ENCODE measurements at places on chromosomes 11 and 22. TPM values are rescaled to one million over a fixed set of nuclear protein-coding genes. Genes with fewer than 3 reads are reported as not detected.
A peak's percentile ranks its signal among the peaks of the same experiment; 100 is the strongest.

Gene VPREB3
- not detected for total RNA-seq

Gene CARD16
- 7.9 TPM for total RNA-seq

Gene MRGPRX4
- total RNA-seq, result under 0.01 TPM

Gene FGF3
- not detected for total RNA-seq

Gene PNPLA5
- 0.18 TPM for total RNA-seq

Gene LAYN
- total RNA-seq, result 92.5 TPM

Gene RAB36
- total RNA-seq, result 2.5 TPM

Gene MGAT3
- total RNA-seq, result 0.28 TPM

Gene MN1
- total RNA-seq, result 0.28 TPM

Gene DBX1
- not detected for total RNA-seq

Gene HOATZ
- not detected for total RNA-seq

Gene BTG4
- not detected for total RNA-seq

Gene ZNF280B
- 1.9 TPM for total RNA-seq

- peak overlapping the region; percentile 46 for H3K27ac ChIP-seq
- H3K4me3 ChIP-seq, result no peak overlapping the region
- H3K4me1 ChIP-seq, result peaks cover 24% of the 10 kb centered on the region
Observed at GRCh38 chr22:44309137-44309536, 3.6 kb downstream of the SHISAL1 start.

GRCh38 chr22:19717691-19718455 is 3.6 kb downstream of the SEPTIN5 start:
- H3K4me3 ChIP-seq, result peak overlapping the region; percentile 71
- peak; percentile 52 for DNase-seq
- H3K36me3 ChIP-seq, result peaks cover 14% of the 10 kb centered on the region
- H3K27me3 ChIP-seq, result peaks cover 16% of the 10 kb centered on the region
- peak overlapping the region; percentile 19 for H3K27ac ChIP-seq

GRCh38 chr22:44026066-44026629 is 2.0 kb downstream of the PARVB start:
- H3K27me3 ChIP-seq, result no peaks in the 10 kb centered on the region
- peaks cover 15% of the 10 kb centered on the region for H3K4me1 ChIP-seq
- H3K36me3 ChIP-seq, result no peaks in the 10 kb centered on the region
- no peak overlapping the region for H3K4me3 ChIP-seq
- DNase-seq, result no peak

- peaks cover 20% of the 10 kb centered on the region for H3K36me3 ChIP-seq
- no peaks in the 10 kb centered on the region for H3K27me3 ChIP-seq
- peaks cover 53% of the 10 kb centered on the region for H3K4me1 ChIP-seq
- no peak for DNase-seq
- no peak overlapping the region for H3K4me3 ChIP-seq
Observed at GRCh38 chr11:46290011-46290410, 12.5 kb downstream of the CREB3L1 start.

- no peak overlapping the region for H3K4me3 ChIP-seq
- H3K27ac ChIP-seq, result no peak overlapping the region
- no peaks in the 10 kb centered on the region for H3K27me3 ChIP-seq
- peaks cover 20% of the 10 kb centered on the region for H3K4me1 ChIP-seq
Observed at GRCh38 chr22:33871935-33872334, 48.3 kb downstream of the LARGE1 start.

DNA sequence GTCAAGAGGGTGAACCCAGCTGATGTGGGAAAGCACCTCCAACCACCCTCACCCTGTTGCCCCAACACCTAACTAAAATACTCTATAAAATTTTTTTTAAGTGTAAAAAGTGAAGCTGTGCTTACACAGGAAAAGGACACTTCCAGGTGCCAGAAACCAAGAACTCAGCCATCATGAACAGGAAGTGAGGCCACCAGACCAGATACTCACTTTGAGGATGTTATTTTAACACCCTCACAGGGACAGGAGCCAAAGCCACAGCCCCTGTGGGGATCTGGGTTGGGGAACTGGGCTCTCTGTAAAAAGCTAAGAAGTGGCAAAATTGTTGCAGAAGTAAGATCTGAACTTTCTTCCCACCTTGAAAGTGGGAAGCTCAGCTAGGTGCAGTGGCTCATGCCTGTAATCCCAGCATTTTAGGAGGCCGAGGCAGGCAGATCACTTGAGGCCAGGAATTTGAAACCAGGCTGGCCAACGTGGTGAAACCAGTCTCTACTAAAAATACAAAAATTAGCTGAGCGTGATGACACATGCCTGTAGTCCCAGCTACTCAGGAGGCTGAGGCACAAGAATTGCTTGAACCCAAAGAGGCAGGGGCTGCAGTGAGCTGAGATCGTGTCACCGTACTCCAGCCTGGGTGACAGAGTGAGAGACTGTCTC is 3.8 kb downstream of the RSPH14 start:
- H3K4me1 ChIP-seq, result 0 out of 2 replicates have a peak, but pooled peaks cover 4% of the 10 kb centered on the region
- no peaks in the 10 kb centered on the region for H3K36me3 ChIP-seq
- DNase-seq, result no peak
- H3K27me3 ChIP-seq, result peaks cover 6% of the 10 kb centered on the region
- H3K27ac ChIP-seq, result no peak overlapping the region

GRCh38 chr11:77141475-77141874 is 13.4 kb downstream of the MYO7A start:
- no peaks in the 10 kb centered on the region for H3K4me1 ChIP-seq
- H3K36me3 ChIP-seq, result no peaks in the 10 kb centered on the region
- H3K27me3 ChIP-seq, result peaks cover 22% of the 10 kb centered on the region
- H3K27ac ChIP-seq, result no peak overlapping the region

DNA sequence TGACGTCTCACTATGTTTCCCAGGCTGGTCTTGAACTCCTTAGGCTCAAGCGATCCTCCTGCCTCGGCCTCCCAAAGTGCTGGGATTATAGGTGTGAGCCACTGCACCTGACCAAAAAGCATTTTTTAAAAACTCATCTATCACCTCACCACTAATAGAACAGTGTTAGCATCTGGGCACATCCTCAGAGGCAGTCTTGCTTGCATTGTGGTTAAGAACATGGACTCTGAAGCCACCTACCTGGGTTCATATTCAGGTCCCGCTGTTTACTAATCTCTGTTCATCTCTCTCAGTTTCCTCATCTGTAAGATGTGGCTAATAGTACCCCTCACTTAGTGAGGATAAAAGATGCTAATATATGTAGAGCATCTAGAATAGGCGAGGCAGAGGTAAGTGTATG is 90.6 kb downstream of the PACS1 start:
- H3K27me3 ChIP-seq, result no peaks in the 10 kb centered on the region
- no peak overlapping the region for H3K27ac ChIP-seq
- H3K4me1 ChIP-seq, result no peaks in the 10 kb centered on the region
- no peak for DNase-seq
- no peaks in the 10 kb centered on the region for H3K36me3 ChIP-seq

GRCh38 chr11:129620237-129621104 is 195.2 kb upstream of the TMEM45B start:
- no peak for DNase-seq
- H3K4me3 ChIP-seq, result no peak overlapping the region
- H3K27me3 ChIP-seq, result peaks cover 31% of the 10 kb centered on the region
- no peaks in the 10 kb centered on the region for H3K4me1 ChIP-seq
- H3K36me3 ChIP-seq, result no peaks in the 10 kb centered on the region
- no peak overlapping the region for H3K27ac ChIP-seq

DNA sequence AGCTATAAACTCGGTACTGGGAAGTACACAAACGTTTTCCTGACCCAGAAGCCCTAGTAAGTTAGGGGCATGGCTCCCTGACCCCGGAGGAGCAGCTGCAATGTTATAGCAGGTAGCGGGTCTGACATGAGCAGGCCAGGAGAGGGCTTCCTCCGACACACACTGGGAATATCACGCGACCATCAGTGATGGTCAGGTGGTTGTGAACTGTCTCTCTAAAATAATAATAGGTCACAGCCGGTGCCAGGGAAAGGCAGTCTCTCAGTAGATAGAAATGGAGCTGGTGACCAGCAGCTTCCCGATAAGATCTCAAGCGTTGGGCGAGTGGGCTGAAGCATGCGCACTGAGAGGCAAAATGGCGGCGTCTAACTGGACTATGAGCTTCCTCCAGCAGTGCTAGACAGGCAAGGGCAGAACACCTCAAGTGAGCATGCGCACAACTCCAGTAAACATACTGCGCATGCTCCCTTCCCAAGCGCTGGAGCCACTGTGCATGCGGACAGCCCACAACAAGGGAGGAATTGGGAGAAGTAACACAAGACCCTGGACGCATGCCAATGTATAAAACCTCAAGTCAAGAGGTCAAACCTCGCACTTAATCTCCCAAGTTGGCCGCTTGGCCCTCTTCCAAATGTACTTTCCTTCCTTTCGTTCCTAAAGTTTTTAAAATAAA is 22.3 kb upstream of the TESMIN start:
- H3K27ac ChIP-seq, result no peak overlapping the region
- H3K36me3 ChIP-seq, result peaks cover 68% of the 10 kb centered on the region
- H3K4me3 ChIP-seq, result no peak overlapping the region
- H3K27me3 ChIP-seq, result no peaks in the 10 kb centered on the region

- no peak overlapping the region for H3K4me3 ChIP-seq
- DNase-seq, result no peak
- no peaks in the 10 kb centered on the region for H3K36me3 ChIP-seq
Observed at GRCh38 chr11:134374891-134375550, 37.0 kb downstream of the B3GAT1 start.

DNA sequence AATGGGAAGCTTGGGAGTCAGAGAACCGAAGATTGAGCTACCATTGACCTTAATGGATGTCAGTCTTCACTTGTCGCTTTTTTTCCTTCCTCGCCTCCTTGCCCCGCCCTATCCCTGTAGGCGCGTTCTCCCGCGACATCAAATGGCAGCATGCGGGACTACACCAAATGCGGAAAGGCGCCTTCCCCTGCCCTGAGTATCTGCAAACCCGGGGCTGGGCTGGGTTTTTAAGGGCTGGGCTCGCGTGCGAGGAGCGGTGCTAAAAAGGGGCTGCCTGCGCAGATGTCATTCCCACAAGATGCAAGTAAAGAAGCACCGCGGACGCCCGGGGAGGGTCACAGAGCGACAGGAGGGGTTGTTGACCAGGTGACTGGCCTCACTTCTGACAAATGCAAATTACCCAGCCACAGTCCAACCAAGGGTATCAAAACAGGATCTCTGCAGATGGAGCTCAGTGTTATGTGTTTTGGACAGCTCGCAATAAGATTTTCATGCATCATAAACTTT is 4.7 kb upstream of the FAM111B start:
- H3K36me3 ChIP-seq, result no peaks in the 10 kb centered on the region
- H3K27me3 ChIP-seq, result peaks cover 2% of the 10 kb centered on the region
- H3K4me3 ChIP-seq, result peak overlapping the region; percentile 32
- H3K27ac ChIP-seq, result no peak overlapping the region

DNA sequence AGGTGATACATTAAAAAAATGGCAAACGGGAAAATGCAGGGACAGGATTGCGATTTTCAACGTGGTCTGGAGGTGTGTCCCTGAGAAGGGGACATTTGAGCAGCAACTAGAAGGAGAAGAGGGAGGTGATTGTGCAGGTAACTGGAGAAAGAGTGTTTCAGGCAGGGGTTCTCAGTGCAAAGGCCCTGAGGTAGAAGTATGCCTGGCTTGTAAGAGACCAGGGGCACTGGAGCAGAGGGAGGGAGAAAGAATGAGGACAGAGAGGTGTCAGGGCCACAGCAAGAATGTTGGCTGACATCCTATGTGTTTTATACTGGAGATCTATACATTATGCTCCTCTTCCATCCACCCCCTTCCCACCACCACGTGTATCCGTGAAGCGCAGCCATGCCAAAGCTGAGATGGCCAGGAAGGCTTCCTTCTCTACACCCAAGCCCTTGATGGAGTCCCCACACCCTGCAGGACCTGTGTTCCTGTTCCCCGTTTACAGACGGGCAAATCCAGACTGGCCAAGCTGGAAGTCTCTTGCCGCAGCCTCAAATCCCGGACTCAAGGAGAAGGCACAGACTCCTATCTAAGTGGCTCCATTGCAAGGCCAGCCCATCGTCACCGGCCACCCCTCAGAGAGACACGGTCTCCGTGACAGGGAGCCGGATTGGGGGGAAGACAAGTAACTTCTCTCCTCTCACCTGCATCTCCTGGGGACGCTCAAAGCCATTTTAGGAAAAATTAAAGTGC is 416.1 kb downstream of the MN1 start:
- H3K4me3 ChIP-seq, result no peak overlapping the region
- no peak for DNase-seq
- H3K36me3 ChIP-seq, result no peaks in the 10 kb centered on the region
- no peak overlapping the region for H3K27ac ChIP-seq
- H3K27me3 ChIP-seq, result peaks cover 69% of the 10 kb centered on the region
- H3K4me1 ChIP-seq, result no peaks in the 10 kb centered on the region

DNA sequence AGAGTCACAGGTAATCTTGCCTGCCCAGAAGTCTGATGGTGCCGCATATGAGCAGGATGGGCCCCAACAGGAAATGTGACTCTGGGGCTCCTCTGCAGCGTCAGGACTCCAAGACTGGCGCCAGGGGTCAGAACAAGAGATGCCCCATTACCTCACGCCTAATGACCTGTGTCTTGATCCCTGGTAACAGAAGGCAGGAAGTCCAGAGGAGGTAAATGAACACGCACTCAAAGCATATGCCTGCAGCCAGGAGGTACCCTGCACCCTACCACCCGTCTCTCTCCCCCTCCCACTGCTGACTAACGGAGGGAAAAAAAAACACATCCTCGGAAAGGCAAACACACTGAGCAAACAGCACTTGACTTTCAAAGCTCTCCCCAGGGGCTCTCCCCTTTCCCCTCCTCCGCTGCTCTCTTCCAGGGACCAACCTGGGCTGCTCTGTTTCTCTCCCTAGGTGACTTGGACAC is 37.3 kb downstream of the ABCC8 start:
- H3K4me1 ChIP-seq, result no peaks in the 10 kb centered on the region
- H3K27ac ChIP-seq, result no peak overlapping the region
- H3K27me3 ChIP-seq, result peaks cover 12% of the 10 kb centered on the region
- no peaks in the 10 kb centered on the region for H3K36me3 ChIP-seq

GRCh38 chr22:35334004-35334403 is 34.3 kb downstream of the TOM1 start:
- H3K4me3 ChIP-seq, result no peak overlapping the region
- H3K4me1 ChIP-seq, result peaks cover 4% of the 10 kb centered on the region
- H3K27ac ChIP-seq, result no peak overlapping the region
- H3K36me3 ChIP-seq, result peaks cover 75% of the 10 kb centered on the region
- H3K27me3 ChIP-seq, result no peaks in the 10 kb centered on the region

GRCh38 chr11:5288906-5289550 is 12.7 kb downstream of the OR51B4 start:
- no peaks in the 10 kb centered on the region for H3K36me3 ChIP-seq
- peak overlapping the region; percentile 77 for H3K27ac ChIP-seq
- H3K4me3 ChIP-seq, result no peak overlapping the region
- peaks cover 11% of the 10 kb centered on the region for H3K4me1 ChIP-seq

GRCh38 chr11:393219-394033 is 583 bp upstream of the PKP3 start:
- peaks cover 22% of the 10 kb centered on the region for H3K4me1 ChIP-seq
- peaks cover 4% of the 10 kb centered on the region for H3K27me3 ChIP-seq
- peak; percentile 78 for DNase-seq
